ENCODE measurements at places on chromosomes 13 and 19. TPM values are rescaled to one million over a fixed set of nuclear protein-coding genes. Genes with fewer than 3 reads are reported as not detected.

DACT3 gene
- total RNA-seq, result 3.1 TPM

FGF21 gene
- total RNA-seq, result not detected

LILRB2 gene
- total RNA-seq, result not detected

PLK5 gene
- not detected for total RNA-seq

FOXO1 gene
- 37.5 TPM for total RNA-seq

ZNF175 gene
- total RNA-seq, result 9.6 TPM

NDUFA11 gene
- total RNA-seq, result 213 TPM

TMEM150B gene
- total RNA-seq, result not detected

ZNF442 gene
- total RNA-seq, result 1.7 TPM

PCDH8 gene
- not detected for total RNA-seq

ZNF700 gene
- total RNA-seq, result 13.3 TPM

C19orf81 gene
- 1.3 TPM for total RNA-seq

SLC5A5 gene
- total RNA-seq, result 1.0 TPM

MEIS3 gene
- total RNA-seq, result not detected

ZNF100 gene
- total RNA-seq, result 24.7 TPM

EBPL gene
- 55.8 TPM for total RNA-seq

APLP1 gene
- total RNA-seq, result 2.3 TPM

TEX26 gene
- total RNA-seq, result not detected

CEACAM20 gene
- total RNA-seq, result not detected

OVOL3 gene
- total RNA-seq, result not detected

Measured in activated CD4-positive, alpha-beta T cell treated with anti-CD3 and anti-CD28 coated beads for 36 hours (primary cell).